ENCODE measurements at places on chromosomes 16 and 17.

GRCh38 chr16:87555647-87556046, 46.7 kb upstream of the JPH3 start:
- no peak for DNase-seq

DNA sequence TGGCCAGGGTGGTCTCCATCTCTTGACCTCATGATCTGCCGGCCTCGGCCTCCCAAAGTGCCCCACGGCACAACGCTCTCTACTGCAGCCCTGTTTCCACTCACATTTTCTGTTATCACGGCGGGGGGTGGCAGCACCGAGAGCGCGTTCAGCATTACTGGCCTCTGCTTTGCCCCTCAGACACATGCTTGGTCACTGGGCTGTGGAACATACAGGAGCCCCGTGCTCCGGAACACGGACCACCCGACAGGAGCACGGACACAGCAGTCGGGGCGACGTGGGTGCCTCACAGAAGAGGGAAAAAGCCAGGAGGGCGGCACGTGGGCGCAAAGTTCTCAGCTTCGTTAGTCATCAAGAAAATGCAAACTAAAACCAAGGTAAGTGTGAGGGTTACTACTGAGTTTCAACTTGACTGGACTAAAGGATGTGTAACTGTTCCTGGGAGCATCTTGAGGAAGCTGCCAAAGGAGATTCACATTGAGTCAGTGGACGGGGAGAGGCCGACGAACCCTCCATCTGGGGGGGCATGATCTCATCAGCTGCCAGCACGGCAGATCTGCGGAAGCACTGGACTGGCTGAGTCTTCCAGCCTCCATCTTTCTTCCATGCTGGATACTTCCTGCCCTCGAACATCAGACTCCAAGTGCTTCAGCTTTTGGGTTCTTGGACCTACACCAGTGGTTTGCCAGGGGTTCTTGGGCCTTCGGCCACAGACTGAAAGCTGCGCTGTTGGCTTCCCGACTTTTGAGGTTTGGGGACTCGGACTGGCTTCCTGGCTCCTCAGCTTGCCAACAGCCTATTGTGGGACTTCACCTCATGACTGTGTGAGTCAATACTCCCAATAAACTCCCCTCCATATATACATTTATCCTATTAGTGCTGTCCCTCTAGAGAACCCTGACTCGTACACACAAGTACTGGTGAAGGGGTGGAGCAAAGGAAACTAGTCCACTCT, 106.8 kb downstream of the ZNF778 start:
- DNase-seq, result no peak

- no peak for DNase-seq
Observed at GRCh38 chr17:14169901-14170300, 66.8 kb downstream of the CDRT15 start.

- no peak for DNase-seq
Observed at GRCh38 chr17:55420776-55421178, 858 bp downstream of the MMD start.

GRCh38 chr16:57970970-57971369, at the start of gene CNGB1:
Gene CNGB1, minus strand, starts transcription at chr16:57971128. Its CDS starts 3,842 bp downstream, at chr16:57967286.
- DNase-seq, result no peak

DNA sequence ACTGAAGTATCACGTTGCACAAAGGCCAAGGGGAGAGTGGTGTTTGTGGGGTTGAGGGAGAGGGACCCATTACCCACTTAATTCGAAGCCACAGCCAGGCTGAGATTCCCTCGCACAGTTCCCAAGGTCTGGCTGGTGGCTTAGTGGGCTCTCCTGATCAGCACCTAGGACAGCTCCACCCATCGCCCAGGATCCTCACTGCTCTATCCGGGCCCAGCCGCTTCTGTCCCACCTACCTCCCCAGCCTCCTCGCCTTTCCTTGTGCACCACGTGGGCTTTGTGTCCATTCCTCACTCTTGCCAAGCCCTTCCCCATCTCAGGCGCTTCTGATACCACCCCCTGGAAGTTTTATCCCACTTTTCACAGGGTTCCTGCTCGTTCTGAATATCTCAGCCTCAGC, 163.5 kb downstream of the CCT6B start:
- DNase-seq, result no peak

DNA sequence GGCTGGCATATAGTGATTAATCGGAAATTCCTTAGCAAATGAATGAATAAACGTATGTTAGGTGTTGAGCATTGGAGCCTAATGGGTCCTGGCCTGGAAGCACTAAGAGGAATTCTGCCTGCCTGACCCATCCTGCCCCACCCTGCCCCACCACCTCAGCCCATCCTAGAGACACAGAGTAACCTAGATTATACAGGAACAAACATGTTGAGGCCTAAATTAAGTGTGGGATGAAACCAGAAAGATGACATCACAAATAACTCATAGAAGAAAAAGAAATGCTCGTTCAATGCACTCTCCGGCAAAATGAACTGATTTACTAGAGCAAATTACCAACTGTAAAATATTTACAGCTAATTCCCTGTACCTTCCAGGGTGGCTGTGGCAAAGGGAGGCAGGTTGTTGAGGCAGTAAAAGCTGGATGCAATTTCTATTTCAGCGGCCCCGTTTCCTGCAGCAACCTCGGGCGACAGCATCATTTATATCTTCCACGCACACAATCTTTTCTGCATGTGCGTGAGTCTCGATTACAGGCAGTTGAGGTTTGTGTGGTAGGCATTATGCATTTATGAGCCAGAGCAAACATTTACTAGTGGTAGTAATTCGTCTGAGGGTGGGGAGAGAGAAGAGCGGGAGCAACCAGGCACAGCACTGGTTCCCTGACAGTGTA, 417.2 kb downstream of the HS3ST4 start:
- no peak for DNase-seq

- no peak for DNase-seq
Observed at GRCh38 chr16:4862639-4863038, 15.4 kb downstream of the UBN1 start.

DNA sequence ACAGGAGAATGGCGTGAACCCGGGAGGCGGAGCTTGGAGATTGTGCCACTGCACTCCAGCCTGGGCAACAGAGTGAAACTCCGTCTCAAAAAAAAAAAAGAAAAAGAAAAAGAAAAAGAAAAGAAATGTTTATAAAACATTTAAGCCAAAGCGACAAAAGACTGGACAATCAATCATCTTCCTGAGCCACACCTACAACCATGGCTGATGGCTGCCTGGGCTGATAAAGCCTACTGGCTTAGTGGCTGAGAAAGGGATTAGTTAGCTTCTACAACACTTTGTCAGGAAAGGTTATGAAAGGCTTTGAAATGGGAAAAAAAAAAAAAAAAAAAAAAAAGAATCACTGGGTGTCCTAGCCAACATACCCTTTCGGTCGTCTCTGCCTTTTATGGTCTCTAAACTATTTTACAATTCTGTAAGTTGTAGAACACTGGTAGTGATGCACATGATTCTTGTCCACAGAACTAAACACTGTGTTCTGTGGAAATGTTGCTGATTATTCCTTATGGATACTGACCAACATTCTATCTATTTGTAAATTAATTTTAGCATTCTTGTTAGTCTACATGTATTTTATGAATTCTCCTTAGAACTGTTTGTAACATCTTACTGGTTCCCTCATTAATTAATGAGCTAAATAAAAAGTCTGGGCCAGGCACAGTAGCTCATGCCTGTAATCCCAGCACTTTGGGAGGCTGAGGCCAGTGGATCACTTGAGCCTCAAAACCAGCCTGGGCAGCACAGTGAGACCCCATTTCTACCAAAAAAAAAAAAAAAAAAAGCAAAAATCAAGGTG, 45.5 kb downstream of the ZZEF1 start:
- DNase-seq, result no peak

DNA sequence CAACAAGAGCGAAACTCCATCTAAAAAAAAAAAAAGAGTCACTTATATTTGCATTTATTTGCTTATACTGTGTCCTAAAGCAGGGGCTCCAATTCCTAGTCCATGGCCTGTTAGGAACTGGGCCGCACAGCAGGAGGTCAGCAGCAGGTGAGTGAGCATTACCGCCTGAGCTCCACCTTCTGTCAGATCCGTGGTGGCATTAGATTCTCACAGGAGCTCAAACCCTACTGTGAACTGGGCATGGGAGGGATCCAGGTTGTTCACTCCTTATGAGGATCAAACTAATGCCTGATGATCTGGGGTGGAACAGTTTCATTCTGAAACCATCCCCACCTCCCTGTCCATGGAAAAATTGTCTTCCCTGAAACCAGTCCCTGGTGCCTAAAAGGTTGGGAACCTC, 24.9 kb downstream of the ITGB3 start:
- DNase-seq, result no peak

DNA sequence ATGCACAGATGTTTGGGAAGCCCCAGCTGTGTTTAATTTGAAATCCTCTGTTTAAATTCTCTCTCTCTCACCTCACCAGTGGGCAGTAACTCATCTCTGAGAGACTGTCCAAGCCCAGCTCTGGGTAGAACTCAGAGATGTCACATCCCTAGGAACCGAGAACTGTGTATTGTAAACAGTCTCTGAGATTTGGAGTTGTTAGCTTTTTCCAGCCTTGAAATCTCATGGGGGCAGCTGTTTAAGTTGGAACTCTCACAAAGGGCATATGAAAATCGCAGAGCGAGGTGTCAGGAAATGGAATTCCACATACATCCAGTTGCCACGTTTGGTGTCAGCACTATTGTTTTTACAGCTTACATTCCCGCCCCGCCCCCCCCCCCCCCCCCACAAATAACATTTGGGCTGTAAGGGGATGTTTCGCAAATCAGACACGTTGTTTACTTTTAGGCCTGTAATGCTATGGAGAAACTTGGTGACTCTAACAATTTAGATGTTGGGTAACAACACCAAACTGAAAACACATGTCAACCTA, 34.3 kb downstream of the VPS35L start:
- peak; percentile 0 for DNase-seq

DNA sequence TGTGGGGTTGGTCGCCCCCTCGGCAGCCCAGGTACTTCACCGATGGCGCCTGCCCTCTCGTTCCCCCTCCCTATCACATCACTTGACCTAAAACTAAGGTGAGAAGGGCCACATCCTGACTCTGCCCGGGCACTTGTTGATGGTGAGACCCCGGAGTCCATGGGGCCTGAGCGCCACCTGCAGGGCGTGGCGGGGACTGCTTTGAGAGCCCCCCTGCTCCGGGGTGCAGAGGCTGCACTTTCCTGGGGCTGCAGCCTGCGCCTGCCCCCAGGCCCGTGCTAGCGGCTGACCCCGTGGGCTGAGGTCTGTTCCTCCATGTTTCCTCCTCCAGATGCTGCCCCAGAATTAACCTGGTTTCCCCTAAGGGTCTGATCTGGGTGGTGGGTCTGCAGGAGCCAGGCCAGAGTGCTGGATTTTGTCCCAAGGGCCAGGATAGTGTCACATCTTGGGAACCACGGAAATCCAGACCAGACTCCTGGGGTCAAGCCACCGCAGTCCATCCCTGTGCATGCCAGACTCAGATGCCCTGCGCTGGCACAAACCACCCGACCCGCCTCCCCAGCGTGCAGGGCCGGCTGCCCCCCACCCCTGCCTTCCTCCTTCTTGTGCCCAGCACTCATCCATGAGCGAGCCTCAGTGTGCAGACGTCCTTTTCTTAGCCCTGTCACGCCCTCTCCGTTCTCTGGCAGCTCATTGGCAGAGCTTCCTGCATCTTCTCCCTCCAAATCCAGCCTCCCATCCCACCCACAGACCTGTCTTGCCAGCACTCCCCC, 2.7 kb downstream of the NDUFAF8 start:
- DNase-seq, result peak; percentile 27

DNA sequence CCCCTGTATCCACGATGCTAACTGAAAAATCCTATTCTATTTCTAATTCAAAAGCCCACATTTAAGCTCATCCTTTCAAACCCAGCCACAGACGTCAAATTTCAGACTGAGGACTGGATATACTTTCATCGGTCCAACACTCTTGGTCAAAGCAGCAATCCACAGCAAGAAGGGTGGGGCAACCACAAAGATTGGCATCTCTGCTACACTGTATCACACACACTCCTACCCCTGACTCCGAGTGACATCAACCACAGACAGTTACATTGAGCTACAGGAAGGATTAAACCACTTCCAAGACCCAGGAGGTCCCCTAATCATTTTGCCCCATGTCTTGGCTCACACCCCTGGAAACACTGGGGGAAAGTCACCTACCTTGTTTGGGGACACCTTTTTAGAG, 61.3 kb downstream of the GRIN2A start:
- DNase-seq, result no peak

GRCh38 chr16:56872863-56873391, 7.9 kb downstream of the SLC12A3 start:
- DNase-seq, result no peak

- no peak for DNase-seq
Observed at GRCh38 chr17:31568121-31568520, 176.6 kb downstream of the RAB11FIP4 start.

DNA sequence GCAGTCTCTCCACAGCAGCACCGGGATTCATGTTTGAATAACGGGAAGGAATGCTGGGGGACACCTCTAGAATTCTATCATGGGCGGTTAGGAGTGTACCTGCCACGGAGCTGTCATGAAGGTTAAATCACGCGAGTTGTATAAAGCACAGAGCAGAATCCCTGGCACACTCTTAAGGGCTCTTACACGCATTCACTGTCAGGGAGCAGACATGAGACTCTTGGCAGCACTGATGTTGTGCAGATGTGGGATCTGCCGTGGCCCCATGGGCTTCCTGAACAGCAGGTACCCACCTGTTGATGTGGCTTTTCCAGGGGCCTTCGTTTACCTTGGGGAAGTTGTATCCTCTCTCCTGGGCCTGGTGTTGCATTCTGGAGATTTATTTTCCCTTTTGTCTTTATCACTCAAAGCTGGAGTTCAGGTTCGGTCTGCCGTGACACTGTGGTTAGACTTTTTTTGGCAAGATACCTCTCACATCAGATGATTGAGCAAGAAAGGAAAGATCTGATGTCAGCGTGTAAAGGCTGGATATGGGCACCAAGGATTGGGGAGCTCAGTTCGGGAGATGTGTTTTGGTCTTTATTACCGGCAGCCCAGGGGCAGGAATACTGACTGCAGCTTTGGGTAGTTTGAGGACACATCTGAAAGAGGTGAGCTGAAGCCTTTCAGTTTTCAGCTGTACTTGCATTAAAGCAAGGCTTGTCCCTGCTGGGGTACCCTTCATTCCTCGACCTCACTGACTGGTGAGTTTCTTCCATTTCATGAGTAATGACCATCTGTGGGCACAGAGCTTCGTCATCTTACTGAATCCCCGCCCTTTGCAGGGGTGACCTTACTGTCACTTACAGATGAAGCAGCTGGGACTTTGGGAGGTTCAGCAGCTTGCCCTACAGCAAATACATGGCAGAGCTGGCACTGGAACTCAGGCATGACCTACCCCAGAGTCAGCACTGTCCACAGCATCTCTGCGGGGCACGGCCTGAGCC, 19.3 kb downstream of the KNOP1 start:
- DNase-seq, result no peak

GRCh38 chr16:67541391-67542263, 13.0 kb downstream of the RIPOR1 start:
- no peak for DNase-seq
